ENCODE measurements at places on chromosomes 1 and 21. TPM values are rescaled to one million over a fixed set of nuclear protein-coding genes. Genes with fewer than 3 reads are reported as not detected.

Gene SERPINC1
- polyA plus RNA-seq = not detected

Gene MYOG
- polyA plus RNA-seq = not detected

Gene OPRD1
- polyA plus RNA-seq = 0.70 TPM

Gene ANKRD45
- polyA plus RNA-seq = 0.52 TPM

Gene SLC45A1
- polyA plus RNA-seq = 1.8 TPM

DNA sequence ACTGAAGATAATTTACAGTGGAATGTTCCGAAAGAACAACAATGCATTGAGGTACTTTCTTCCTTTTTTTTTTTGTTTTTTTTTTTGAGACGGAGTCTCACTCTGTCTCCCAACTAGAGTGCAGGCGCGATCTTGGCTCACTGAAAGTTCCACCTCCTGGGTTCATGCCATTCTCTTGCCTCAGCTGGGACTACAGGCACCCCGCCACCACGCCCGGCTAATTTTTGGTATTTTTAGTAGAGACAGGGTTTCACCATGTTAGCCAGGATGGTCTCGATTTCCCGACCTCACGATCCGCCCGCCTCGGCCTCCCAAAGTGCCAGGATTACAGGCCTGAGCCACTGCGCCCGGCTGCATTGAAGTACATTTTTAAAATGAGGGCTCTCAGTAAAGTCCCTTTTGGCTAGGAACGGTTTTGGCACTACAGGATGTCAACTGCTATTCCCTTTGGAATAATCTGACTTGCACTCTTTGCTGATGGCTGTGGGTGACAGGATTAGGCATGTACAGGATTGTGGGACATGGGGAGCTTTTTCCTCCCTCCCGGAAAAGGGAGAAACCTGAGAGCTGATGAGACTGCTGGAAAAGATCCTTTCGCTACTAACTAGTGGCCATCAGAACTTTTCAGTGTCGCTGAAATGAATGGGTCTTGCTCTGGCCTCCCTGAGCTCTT lies 56.9 kb upstream of the EDEM3 start:
- no peaks in the 10 kb centered on the region for H3K36me3 ChIP-seq
- peaks cover 5% of the 10 kb centered on the region for H3K4me1 ChIP-seq
- no peak for DNase-seq
- H3K27ac ChIP-seq = peak overlapping the region; percentile 26
- no peak overlapping the region for H3K4me3 ChIP-seq

DNA sequence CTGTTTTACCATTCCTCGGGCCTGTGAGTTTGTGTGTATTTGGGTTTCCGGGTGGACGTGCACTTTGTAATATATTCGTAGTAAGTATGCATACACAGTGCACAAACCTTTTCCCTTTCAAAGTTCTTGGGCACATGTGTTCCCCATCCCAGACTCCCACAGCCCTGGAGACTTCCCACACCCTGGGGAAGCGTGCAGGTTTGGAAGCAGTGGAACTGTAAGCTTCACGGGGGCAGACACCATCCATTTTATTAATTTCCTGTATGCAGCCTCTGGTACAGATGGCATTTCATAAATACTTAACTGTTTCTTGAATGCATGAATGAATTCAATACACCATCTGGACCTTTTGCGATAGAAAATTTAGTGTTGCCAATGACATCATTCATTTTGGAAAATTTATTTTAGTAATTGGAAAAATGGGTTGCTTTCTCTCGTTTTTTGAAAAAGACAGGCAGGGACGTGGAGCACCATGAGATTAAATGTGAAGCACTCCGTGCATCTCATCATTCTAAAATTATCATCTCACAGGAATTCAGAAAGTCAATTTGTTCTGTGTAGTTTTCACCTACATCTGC lies 10.8 kb downstream of the ETS2 start:
- H3K36me3 ChIP-seq = peaks cover 14% of the 10 kb centered on the region
- H3K4me1 ChIP-seq = no peaks in the 10 kb centered on the region
- H3K4me3 ChIP-seq = no peak overlapping the region
- H3K27ac ChIP-seq = no peak overlapping the region

DNA sequence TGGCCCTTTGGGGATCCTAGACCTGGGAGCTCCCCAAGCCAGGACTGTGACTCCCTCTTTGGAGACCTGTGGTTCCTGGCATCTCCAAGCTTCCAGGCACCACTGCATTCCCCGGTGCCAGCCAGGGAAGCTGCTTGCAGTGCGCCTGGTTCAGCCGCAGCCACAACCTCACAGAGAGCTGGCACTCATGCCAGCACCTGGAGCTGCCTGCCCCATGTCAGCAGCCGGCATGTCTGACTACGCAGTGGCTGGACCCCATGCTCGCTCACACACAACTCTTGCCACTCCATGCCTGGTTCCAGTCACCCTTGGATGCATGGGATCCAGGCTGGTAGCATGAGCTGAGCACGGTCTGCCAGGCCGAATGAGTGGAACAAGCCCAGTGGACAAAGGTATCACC lies 426.6 kb downstream of the LRRIQ3 start:
- peak; percentile 44 for DNase-seq
- no peaks in the 10 kb centered on the region for H3K27me3 ChIP-seq
- no peaks in the 10 kb centered on the region for H3K36me3 ChIP-seq
- H3K4me3 ChIP-seq = no peak overlapping the region

DNA sequence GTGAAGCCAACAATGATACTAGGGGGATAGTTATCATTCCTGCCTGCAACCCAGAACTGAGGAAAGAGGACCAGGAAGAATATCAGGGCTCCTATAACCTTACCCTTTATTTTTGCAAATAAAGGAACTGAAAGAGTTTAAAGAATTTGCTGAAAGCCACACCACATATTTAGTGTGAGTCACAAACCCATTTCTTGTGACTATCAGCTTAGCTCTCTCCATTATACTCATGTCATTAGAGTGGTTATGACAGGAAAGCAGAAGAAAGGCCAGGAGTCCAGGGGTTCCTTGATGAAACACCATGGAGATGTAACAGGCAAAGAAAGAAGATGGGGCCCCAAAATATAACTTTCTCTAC lies 141.1 kb upstream of the SAMSN1 start:
- DNase-seq = no peak
- no peaks in the 10 kb centered on the region for H3K36me3 ChIP-seq
- H3K4me1 ChIP-seq = no peaks in the 10 kb centered on the region
- no peak overlapping the region for H3K27ac ChIP-seq

DNA sequence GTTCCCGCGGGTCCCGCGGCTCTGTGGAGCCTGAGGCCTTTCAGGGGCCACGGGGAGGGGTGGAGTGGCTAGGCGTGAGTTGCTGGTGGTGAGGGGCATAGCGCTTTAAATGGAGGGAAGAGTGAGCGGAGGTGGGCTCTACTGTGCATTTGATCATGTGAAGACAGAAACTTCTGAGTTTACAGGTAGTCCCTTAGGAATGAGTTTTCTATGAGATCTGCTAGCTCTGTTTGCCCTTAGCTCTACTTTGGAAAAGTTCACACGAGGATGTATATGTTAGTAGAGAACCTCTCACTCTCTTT lies 593 bp downstream of the ST6GALNAC3 start:
- peaks cover 3% of the 10 kb centered on the region for H3K4me1 ChIP-seq
- H3K36me3 ChIP-seq = no peaks in the 10 kb centered on the region
- DNase-seq = no peak
- no peak overlapping the region for H3K27ac ChIP-seq
- H3K4me3 ChIP-seq = no peak overlapping the region
- H3K27me3 ChIP-seq = no peaks in the 10 kb centered on the region

DNA sequence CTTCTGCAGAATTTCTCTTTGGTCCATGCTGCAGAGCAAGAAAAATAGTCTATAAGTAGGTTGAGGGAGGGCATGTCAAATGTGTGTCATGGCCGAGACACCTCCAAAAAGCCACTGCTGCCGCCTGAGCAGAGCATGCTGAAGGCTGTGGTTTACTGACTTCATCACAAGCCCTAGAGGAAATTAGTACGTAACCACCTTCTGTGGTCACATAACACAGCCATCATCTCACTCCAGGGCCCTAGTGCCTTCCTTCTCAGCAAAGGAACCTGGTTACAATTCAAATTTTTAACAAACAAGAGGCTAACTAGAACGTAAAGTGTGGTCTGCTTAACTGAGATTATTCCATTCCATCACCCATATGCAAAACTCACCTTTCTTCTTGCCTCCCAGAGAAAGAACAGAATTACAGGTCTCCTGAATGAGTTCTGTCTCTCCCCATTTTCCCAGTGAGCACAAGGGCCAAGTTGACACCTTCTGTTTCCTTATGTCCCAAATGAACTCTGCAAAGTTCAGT lies at the start of gene PTPN22:
Gene PTPN22, minus strand, starts transcription at position 116 of the 517 bp plus-strand sequence.
- H3K27ac ChIP-seq = peak within 1 kb of the TSS; percentile 35
- no peaks in the 10 kb centered on the region for H3K27me3 ChIP-seq
- peaks cover 11% of the 10 kb centered on the region for H3K4me1 ChIP-seq

- H3K27me3 ChIP-seq = no peaks in the 10 kb centered on the region
- H3K36me3 ChIP-seq = no peaks in the 10 kb centered on the region
- no peak overlapping the region for H3K27ac ChIP-seq
- H3K4me1 ChIP-seq = no peaks in the 10 kb centered on the region
- DNase-seq = no peak
These were observed 164.7 kb upstream of the KCNJ15 start for GRCh38 chr21:38092051-38092450.

GRCh38 chr1:12594966-12595756 lies 22.8 kb downstream of the DHRS3 start:
- H3K4me1 ChIP-seq = peaks cover 16% of the 10 kb centered on the region
- H3K27ac ChIP-seq = peak overlapping the region; percentile 85
- H3K27me3 ChIP-seq = no peaks in the 10 kb centered on the region
- peak; percentile 73 for DNase-seq
- H3K4me3 ChIP-seq = no peak overlapping the region

DNA sequence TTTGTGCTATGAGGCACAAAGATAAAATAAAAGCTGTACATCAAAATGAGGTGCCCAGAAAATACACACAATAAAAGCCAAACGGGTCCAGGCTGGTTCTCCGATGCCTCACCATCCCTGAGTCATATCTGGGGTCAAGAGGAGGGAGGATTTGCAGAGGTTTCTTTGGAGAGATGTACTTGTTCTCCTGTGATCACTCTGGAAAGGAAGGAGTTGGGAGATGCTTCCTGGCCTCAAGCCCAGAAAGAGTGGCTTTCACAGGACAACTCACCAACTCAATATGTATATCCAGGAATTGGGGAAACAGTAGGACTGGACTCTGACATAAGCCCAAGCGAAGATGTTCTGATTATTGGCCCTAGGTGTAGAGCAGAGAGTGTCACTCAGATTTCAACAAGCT lies 51.9 kb downstream of the DIPK1A start:
- H3K4me3 ChIP-seq = no peak overlapping the region
- H3K4me1 ChIP-seq = no peaks in the 10 kb centered on the region
- no peaks in the 10 kb centered on the region for H3K36me3 ChIP-seq
- H3K27me3 ChIP-seq = no peaks in the 10 kb centered on the region

GRCh38 chr1:203153051-203153988 lies 22.3 kb downstream of the MYBPH start:
- H3K27me3 ChIP-seq = no peaks in the 10 kb centered on the region
- H3K4me3 ChIP-seq = no peak overlapping the region
- H3K27ac ChIP-seq = no peak overlapping the region
- no peaks in the 10 kb centered on the region for H3K4me1 ChIP-seq
- no peak for DNase-seq

- no peaks in the 10 kb centered on the region for H3K27me3 ChIP-seq
- H3K36me3 ChIP-seq = no peaks in the 10 kb centered on the region
- peaks cover 14% of the 10 kb centered on the region for H3K4me1 ChIP-seq
- DNase-seq = no peak
These were observed 226.6 kb downstream of the RERE start for GRCh38 chr1:8590721-8591351.

- no peaks in the 10 kb centered on the region for H3K36me3 ChIP-seq
- H3K4me1 ChIP-seq = no peaks in the 10 kb centered on the region
- no peak for DNase-seq
- H3K27ac ChIP-seq = no peak overlapping the region
These were observed 101.7 kb upstream of the KRTAP19-8 start for GRCh38 chr21:31140025-31140424.

DNA sequence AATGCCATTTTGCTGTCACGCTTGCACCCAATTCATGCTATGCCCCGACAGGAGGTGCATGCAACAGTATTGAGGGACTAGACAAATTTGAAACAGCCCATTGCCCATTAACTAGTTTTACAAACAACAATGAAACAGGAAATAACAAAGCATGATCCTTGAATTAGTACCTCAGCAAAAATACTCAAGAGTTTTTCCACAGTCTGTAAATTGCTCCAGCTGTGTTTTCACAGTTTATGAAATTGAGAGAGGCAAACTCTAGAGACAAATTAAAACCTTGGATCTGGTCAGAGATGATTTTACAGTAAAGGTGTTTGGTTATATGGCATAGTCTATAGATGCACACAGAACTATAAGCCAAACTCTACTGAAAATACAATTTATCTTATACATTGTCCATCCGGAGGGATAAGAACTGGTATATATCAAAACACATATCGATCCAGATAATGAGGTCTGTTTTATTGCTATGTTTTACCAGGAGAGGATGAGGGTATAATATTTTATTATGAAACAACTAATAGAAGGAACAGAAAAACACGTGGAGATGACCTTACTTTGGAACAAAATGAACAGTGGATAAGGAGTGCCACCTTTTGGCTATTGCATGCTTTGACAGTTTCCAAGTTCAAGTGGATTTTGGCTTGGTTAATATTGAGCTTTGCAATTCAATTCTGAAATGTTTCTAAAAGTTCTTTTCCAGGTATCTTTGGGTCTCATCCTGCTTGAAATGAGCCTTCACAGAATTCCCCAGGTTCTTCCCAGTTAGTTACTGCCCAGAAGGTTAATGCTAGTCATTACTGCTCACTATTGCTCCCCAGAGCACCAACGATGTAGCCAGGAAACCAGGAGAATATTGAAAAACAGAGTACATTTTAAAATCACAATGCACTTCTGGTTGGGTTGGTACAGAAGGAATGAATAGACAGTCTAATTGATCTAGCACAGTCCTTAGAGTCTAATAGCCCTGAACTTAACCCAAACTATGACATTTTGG lies 45.7 kb downstream of the ZC3H11B start:
- no peak overlapping the region for H3K27ac ChIP-seq
- no peak overlapping the region for H3K4me3 ChIP-seq
- H3K27me3 ChIP-seq = no peaks in the 10 kb centered on the region
- DNase-seq = no peak
- H3K4me1 ChIP-seq = no peaks in the 10 kb centered on the region

- H3K4me3 ChIP-seq = no peak overlapping the region
- H3K27ac ChIP-seq = no peak overlapping the region
- no peak for DNase-seq
- H3K36me3 ChIP-seq = no peaks in the 10 kb centered on the region
- no peaks in the 10 kb centered on the region for H3K27me3 ChIP-seq
- peaks cover 12% of the 10 kb centered on the region for H3K4me1 ChIP-seq
These were observed 17.5 kb upstream of the KIF14 start for GRCh38 chr1:200638073-200638472.

Data from pancreas (tissue), 10 donors.